ENCODE measurements at places on chromosomes 1 and 21. TPM values are rescaled to one million over a fixed set of nuclear protein-coding genes. Genes with fewer than 3 reads are reported as not detected.

CLCA4 gene
- total RNA-seq: 38.1 TPM

FAM43B gene
- 1.1 TPM for total RNA-seq

GOLT1A gene
- total RNA-seq: 2.1 TPM

CBR3 gene
- total RNA-seq: 6.8 TPM

COL16A1 gene
- total RNA-seq: 217 TPM

FAM72B gene
- total RNA-seq: 3.0 TPM

PDE4DIP gene
- total RNA-seq: 127 TPM

DCDC2B gene
- not detected for total RNA-seq
